ENCODE measurements at places on chromosomes 2 and 18.

- DNase-seq = no peak
These were observed 2.2 kb downstream of the PLEKHA3 start for GRCh38 chr2:178482437-178482836.

DNA sequence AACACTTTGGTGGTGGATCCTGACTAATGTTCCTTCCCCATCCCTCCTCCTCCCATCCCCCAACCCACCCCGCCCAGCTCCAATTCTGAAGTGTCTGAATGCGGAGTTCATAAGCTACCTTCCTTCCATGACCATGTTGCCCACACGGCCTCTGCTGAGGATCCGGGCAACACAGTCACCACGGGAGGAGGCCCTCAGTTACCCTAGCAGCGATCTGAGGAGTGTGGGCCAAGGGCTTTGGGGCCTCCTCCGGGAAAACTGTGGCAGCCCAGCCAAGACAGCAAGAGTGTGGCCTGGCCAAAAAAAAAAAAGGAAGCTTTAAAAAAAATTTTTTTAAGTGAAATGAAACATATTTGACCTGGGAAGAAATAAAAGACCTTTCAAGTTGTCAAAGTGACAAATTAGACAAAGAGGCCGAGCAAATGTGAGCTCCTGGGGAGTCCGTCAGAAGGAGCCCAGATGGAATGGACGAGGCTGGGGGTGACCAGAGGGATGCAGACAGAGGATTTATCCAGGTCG lies 169.0 kb upstream of the PKDCC start:
- DNase-seq = no peak

DNA sequence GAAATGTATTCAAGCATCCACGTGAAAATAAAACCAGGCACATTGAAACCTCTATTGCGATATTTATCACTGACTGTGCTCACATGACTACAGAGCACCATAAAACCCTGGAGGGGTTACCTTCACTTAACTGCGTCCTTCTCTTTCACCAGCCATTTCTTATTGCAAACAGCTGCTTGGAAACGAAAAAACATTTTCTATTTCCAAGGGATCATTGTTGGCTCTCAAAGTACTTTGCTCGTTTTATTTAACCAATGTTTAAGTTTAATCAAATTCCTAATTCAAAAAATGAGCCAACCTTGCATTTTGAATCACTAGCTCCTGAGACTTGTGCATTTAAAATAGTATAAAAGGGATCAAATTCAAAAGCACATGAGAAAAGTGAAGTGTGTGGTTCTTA lies 134.4 kb downstream of the OSR1 start:
- no peak for DNase-seq

GRCh38 chr2:218569661-218570500 lies 1.2 kb downstream of the CNOT9 start:
- DNase-seq = peak; percentile 31

DNA sequence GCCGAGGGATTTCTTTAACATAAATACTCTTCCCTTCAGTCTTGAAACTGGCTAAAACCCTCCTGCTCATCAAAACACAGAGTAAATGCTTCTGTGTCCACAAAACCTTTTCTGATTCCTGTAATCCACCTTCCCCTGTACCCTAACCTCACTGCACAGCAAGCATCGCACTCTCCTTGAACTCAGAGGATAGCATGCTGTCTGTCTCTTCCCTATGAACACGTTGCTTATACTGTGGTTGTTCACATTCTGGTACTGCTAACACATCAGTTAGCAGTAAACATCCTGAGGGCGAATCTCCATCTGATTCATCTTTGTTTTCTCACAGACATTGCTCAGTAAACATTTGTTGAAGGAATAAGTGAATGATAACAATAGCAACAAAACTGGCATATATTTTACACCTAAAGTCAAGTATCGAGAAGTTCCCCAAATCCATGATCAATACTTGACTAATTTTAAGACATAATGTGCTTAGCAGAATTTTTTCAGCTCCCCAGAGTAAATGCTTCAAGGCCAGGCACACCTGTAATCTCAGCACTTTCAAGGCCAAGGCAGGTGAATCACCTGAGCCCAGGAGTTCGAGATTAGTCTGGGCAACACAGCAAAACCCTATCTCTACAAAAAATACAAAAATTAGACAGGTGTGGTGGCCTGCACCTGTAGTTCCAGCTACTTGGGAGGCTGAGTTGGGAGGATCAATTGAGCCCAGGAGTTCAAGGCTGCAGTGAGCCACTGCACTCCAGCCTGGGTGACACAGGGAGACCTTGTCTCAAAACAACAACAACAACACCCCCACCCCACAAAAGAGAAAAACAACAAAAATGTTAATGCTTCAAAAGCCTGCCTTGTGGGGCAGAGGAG lies 45.6 kb upstream of the LPIN2 start:
- DNase-seq = no peak

GRCh38 chr2:29492701-29493100 lies 377.5 kb downstream of the CLIP4 start:
- DNase-seq = no peak

- no peak for DNase-seq
These were observed 209.3 kb downstream of the EIPR1 start for GRCh38 chr2:3168230-3168891.

- DNase-seq = no peak
These were observed 17.5 kb upstream of the DOK6 start for GRCh38 chr18:69383186-69383585.

- peak; percentile 70 for DNase-seq
These were observed 133.1 kb downstream of the NCKAP5 start for GRCh38 chr2:133434959-133435668.

DNA sequence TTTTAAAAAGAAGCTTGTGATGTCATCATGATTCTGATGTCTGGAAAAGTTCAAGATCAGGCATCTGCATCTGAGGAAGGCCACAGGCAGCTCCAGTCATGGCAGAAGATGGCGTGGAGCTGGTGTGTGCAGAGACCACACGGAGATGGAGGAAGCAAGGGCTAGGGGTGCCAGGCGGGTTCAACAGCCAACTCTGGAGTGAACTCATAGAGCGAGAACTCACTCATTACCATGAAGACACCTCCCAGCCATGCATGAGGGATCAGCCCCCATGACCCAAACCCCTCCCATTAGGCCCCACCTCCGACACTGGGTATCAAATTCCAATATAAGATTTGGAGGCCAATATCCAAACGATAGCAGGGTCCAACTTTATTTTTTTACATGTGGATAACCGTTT lies 61.6 kb downstream of the KCNG2 start:
- no peak for DNase-seq

GRCh38 chr18:13317801-13318200 lies 99.2 kb downstream of the LDLRAD4 start:
- DNase-seq = no peak

GRCh38 chr2:33488715-33489540 lies 12.5 kb downstream of the RASGRP3 start:
- no peak for DNase-seq

- no peak for DNase-seq
These were observed 596.9 kb downstream of the DCC start for GRCh38 chr18:52936931-52937330.

DNA sequence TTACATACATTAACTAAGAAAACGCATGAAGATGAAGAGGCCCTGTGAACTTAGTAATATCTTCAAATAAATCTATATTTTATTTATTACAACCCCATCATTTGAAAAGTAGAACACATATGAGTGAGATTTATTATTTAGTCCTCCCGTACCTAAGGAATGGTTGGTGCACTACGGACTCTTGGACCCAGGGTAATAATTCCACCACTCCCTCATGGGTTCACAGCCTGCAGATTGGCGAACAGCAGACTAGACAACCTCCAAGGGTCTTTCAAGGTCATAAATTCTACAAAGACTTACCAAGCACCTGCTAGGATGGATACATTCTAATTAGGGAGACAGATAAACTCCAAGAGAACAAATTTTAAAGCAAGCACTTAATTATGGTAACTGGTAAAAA lies 51.6 kb downstream of the GALNT14 start:
- no peak for DNase-seq

GRCh38 chr2:60516383-60516811 lies 37.1 kb downstream of the BCL11A start:
- no peak for DNase-seq

- no peak for DNase-seq
These were observed 2.7 kb upstream of the MTLN start for GRCh38 chr2:110215091-110215490.

- DNase-seq = no peak
These were observed 42.8 kb downstream of the METTL8 start for GRCh38 chr2:171390941-171391516.

GRCh38 chr2:119264781-119265692 lies 41.4 kb downstream of the STEAP3 start:
- peak; percentile 63 for DNase-seq

GRCh38 chr2:207825978-207826377 lies 56.3 kb upstream of the FZD5 start:
- DNase-seq = no peak

GRCh38 chr2:28216331-28216730 lies 176.3 kb upstream of the FOSL2 start:
- DNase-seq = no peak

- DNase-seq = no peak
These were observed 57.3 kb upstream of the RPL31 start for GRCh38 chr2:100944617-100945432.

- DNase-seq = peak; percentile 36
These were observed 2.7 kb upstream of the TGIF1 start for GRCh38 chr18:3447068-3447894.

DNA sequence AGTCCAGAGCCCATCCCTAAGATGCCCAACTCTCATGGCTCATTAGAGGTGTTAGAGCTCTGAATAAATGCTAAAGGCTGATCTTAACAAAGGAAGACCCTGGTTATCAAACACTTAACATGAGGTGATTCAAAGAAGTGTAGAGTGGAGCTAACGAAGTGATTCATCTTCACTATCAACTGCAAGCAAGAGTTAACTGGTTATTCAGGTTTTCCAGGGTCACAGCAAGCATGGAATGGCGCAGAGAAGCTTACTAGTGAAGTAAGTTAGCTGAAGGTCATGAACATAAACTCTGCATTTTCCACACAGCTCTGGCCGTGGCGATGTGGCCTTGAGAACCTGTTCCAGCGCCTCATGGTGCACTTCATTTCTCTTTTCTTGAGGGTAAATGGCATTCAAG lies 17.0 kb downstream of the RND3 start:
- no peak for DNase-seq

GRCh38 chr2:105388971-105389381 lies 9.9 kb downstream of the FHL2 start:
- DNase-seq = no peak

GRCh38 chr18:76479351-76480238 lies 15.4 kb downstream of the ZNF516 start:
- DNase-seq = no peak

DNA sequence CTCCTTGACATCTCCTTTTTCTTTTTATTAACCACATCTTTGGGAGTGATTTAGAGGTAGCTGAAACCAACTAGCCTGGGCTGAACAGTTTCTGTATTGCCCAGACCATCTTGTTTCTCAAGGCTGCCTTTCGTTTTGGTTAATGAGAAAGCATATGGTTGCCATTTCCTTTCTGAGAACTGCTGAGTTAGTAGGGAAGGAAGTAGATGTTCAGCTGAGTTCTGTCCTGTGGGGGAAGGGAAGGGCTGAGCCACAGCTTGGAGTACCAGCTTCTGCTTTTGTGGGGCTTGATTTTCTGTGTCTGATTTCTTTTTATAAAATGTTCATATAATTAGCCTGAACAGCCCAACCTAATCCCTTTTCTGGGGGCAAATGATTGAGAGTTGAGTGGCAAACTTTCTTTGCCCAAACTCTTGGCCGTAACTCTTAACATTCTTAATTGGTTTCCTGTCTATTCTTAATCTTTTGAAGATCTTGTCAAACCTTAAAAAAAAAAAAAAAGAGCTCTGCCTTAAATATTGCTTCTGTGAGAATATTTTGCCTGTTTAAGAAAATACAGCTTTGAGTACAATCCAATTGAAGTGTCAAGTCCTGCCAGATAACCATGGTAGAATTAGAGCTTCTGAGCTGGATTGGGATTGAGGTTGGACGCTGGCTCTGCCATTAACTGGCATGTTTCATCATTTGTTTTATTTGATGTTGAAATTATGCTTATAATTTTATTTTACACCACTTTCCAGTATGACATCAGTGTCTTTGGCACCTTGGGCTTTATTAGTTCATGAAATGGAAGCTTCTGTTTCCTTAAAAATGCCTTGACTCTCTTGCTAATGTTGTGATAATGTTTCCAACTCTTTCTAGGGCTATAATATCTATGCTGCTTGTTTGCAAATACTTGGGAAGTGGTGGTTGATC lies 1.9 kb upstream of the NABP1 start:
- no peak for DNase-seq

GRCh38 chr2:175523001-175523400 lies 341.5 kb upstream of the ATP5MC3 start:
- DNase-seq = peak; percentile 56

GRCh38 chr2:121336528-121337294 lies 51.7 kb upstream of the TFCP2L1 start:
- DNase-seq = no peak

DNA sequence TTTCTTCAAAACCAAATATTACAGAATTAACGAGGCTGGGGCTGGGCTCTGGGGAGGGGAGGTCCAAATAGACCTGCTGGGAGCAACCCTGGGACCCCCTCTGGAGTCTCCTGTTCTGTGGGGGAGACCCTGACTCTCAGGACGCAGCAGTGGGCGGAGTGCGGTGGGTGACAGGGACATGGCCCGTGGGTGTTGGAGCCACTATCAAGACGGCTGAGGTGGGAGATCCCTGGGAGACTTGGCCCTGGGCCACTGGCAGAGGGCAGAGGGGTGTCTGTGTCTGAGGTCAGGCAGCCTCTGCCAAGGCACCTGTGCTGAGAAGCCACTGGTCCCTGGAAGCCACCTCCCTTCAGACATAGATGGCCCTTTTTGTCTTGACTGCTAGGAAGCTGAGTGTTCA lies 79.5 kb upstream of the CTDP1 start:
- no peak for DNase-seq

DNA sequence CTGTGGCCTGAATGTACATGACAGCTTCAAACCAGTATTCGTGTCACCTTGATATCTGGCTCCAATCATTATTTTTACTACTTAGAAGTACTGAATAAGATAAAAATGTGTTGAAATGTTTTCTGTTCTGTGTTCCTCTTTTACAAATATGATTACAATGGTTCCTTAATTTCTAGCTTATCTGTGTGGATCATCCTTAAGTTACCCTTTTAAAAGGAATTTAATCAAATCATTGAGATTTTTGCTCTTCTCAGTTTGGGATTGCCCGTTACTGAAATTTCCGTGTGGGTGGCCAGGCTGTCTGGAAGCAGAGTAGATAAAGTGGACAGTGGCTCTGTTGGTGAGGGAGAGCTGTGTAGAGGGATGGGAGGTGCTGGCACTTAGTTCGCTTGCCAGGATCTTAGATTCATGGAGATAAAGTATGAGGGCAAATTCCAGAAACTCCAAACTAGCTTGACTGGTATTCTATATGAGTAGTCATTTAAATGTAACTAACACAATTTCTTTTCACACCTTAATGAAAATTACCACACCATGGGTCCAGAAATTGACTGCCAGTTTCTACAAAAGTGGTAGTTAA lies 27.4 kb upstream of the SAG start:
- no peak for DNase-seq

Measured in NCI-H2081 (cell line).